ENCODE measurements at places on chromosomes 13 and 19.

- no peak for DNase-seq
These were observed 22.0 kb upstream of the FREM2 start for GRCh38 chr13:38664906-38665305.

DNA sequence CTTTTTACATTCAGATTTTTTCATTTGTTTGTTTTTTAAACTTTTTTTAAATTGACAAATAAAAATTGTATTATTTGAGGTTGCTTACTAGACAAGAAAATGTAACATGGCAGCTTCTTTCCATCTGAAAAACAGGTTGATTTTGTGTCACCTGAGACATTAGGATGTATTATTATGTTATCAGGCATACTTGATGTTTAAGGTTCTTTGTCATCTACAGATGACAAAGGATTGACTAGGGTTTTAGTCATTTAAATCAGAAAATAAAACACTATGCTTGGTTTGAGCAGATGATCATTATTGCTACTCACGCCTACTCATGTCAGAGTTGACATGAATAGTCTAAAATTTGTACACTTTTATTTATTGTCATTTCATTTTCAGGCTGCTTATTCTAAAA is 1494.5 kb downstream of the SLITRK5 start:
- no peak for DNase-seq

- DNase-seq, result no peak
These were observed 4.7 kb downstream of the LSM4 start for GRCh38 chr19:18317961-18318800.

DNA sequence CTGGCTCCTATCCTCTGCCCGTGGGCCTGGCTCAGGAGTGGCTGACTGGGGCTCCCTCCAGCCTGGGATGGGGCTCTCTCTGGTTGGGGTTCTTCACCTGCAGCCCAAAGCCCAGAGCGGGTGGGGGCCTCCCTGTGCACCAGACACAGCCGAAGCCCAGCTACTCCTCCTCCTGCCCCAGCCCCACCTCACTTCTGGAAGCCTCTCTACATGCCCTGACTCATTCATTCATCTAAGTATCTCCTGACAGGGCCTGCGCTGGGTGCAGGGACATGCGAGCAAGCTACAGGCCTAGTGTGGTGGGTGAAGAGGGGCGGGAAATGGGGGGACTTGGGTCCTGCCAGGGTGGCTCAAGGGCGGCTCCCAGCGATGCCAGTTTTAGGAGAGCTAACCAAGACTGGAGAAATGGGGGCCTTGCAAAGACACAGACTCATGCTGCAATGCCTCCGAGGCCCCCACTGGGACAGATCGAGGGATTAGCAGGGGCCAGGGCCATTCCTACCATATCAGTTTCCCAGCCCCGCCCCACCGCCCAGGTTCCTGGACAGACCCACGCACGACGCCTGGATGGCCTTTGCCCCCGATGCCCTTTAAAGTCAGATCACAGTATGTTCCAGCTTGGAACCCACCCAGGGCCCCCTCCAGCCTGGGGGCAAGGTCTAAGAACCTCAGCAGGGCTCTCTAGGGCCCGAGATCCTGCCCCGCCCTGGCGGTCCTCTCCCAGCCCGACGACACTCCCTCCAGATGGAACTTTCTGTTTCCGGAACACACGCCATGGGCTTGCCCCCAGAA is 12.6 kb downstream of the LSM4 start:
- DNase-seq, result no peak

GRCh38 chr13:43797869-43798268 is 11.1 kb upstream of the ENOX1 start:
- DNase-seq, result no peak

DNA sequence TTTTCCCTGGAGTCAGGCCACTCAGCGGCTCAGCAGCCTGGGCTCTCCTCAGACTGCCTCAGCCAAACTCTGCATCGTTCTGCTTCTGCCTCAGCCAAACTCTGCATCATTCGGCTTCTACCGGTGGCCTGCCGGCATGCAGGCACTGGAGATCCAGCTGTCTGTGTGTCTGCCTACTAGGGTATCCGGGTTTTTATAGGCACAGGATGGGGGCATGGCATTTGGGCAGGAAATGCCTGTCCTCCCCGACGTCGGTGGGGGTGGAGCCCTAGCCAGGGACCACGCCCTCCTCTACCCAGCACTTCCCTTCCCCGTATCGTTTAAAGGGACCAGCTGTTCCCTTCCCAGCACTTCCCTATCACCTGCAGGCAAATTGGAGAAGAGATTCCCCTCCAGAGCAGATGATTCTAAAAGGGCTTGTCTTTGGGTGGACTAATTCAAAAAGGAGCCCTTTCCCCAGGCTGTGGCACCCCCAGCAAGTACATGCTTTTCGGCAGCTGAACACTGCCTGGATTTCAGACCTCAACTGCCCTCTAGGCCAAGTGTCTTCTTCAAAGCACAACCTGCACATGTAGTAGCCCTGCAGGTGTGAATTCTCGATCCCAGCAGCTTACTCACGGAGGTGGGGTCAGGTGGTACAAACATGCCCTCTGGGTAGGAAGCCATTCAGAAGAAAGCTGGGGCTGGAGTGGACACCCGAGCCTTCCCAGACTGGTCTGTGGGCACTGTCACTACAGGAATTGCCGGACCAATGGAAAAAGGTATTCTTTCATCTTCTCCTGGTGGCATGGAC is 25.4 kb upstream of the GPR12 start:
- no peak for DNase-seq

DNA sequence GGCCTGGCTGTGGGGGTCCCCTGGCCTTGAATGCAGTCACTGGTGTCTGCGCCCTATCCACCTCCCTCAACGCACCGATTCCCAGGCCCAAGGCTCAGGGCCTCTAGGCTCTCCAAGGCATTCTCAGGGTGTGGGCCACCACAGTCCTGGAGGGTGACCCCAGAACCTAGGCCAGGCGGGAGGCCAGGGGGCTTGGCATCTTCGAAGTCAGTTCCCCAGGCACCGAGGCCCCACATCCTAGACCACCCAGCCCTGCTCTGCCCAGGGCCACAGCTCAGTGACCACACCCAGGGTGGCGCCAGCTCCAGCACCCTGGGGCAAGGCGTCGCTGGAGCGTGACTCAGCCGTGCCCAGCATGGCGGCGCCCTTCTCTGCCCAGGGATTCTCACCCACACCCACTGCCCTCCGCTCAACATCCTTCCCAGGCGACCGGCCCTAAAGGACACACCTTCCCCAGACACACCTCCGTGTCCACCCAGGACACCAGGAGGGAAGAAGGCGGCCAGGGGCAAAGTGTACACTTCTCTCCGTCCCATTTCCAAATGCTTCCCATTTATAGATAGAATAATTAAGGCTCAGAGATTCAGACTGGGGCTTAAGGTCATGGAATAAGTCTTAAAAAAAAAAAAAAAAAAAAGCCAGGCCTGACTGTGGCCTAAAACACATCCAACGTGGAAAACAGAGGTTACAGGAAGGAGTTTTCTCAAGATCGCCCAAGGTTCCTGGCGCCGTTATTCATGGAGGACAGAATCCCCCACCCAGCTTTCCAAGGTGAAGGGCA is 36.4 kb upstream of the NANOS3 start:
- no peak for DNase-seq

- peak; percentile 31 for DNase-seq
These were observed 4.3 kb upstream of the NAXD start for GRCh38 chr13:110610955-110611595.

DNA sequence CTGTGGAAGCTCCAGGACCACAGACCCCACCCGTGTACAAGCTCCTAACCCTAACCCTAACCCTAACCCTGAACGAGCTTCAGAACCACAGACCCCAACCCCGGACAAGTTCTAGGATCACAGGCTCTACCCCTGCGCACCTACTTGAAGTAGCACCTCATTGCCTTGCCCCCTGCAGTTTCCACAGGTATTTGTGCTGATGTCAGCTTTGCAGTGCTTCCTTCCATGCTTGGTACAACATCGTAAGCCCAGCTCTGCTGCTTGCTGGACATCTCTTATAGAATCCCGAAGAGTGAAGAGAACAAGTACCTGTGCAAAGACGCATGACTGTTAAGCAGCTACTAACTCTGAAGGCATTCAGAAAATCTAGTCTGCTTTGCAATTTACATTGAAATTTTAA is 20.7 kb upstream of the CDC16 start:
- no peak for DNase-seq

GRCh38 chr19:32349724-32350470 is 4.5 kb downstream of the ZNF507 start:
- DNase-seq, result no peak

GRCh38 chr13:79440958-79441528 is 35.0 kb upstream of the RBM26 start:
- no peak for DNase-seq

DNA sequence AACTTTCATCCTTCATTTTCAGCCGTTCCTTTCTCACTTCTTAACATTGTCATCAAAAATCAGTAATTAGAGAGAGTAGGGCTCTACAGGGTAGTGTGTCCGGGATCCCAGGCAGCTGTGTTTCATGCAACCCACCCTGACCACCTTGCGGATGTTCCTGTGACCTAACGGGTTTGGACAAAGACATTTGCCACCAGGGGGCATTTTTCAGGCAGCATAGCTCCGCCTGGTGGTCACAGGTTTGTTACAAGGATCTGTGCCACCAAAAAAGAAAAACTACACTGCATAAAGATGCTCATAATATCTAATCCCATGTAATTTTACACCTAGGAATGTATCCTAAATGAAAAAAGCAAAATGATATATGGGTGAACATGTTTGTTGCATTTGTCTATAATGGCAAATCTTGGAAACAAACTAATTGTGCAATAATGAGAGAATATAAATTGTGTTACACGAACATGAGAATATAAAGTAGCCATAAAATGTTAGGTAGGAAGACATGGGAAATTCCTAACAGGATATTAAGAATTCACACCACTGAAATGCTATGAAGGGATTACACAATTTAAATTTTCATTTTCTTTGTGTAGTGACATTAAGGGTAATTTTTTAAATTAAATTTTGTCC is 123.0 kb downstream of the SLC7A1 start:
- DNase-seq, result peak; percentile 46

- DNase-seq, result no peak
These were observed 778 bp downstream of the ZNF230 start for GRCh38 chr19:44003461-44004009.

GRCh38 chr19:4518345-4519171 is at the start of gene PLIN4:
TSS of gene PLIN4 (minus strand) at chr19:4518486. CDS start at chr19:4518272, 214 bp downstream.
- peak; percentile 4 for DNase-seq

- peak; percentile 52 for DNase-seq
These were observed at the start of gene ZNF763 for GRCh38 chr19:11964858-11965645. TSS of gene ZNF763 (plus strand) at chr19:11965040. CDS start at chr19:11965209, 169 bp downstream.

GRCh38 chr13:22735011-22735995 is 445.5 kb upstream of the SGCG start:
- DNase-seq, result no peak

- peak; percentile 92 for DNase-seq
These were observed 128.7 kb downstream of the UGGT2 start for GRCh38 chr13:95924389-95924994.

- DNase-seq, result no peak
These were observed 107.2 kb downstream of the COL4A2 start for GRCh38 chr13:110414283-110414682.

- no peak for DNase-seq
These were observed 44.2 kb upstream of the HOMER3 start for GRCh38 chr19:18985257-18985656.

- DNase-seq, result peak; percentile 7
These were observed 760 bp downstream of the ZNF91 start for GRCh38 chr19:23394511-23394910.

DNA sequence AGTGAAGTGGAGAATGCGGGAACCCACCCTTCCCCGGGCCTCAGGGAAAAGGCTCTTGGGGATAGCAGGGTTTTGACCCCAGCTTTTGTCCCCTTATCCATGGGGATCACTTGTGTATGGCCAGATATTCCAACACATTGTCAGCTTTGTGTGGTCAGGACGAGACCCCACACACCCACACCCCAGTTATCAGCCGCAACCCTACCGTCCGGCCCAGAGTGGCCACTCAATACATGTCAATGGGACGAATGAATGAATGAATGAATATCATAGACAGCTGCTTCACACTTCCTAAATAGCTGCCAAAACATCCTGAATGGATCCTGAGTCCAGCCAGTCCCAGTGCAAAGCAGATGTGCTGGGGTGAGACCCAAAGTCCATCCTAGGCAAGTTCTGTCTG is 64.6 kb downstream of the TSHZ3 start:
- no peak for DNase-seq

DNA sequence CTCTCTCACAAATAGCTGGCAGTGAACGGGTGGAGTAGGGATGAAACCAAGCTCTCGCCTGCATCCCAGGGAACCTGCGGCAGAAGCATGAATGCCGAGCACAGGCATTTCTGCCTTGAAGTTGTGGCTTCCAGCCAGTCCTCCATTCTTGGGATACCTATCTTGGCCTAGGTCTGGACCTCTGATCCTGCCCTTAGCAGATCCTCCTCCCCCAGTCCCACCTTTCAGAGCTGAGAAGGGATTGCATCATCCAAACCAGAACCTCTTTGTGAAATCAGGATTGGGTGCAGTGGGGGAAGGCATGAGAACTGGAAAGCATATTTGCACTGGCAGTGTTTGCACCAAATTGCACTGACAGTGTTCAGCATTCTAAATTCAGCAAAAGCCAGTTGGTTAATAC is 5.8 kb downstream of the ZNF780A start:
- DNase-seq, result no peak

GRCh38 chr19:43694553-43694952 is 21.3 kb upstream of the IRGC start:
- DNase-seq, result no peak

- DNase-seq, result no peak
These were observed 199.0 kb downstream of the GGACT start for GRCh38 chr13:100389617-100390016.

- DNase-seq, result no peak
These were observed 387.4 kb downstream of the PCDH9 start for GRCh38 chr13:66842766-66843165.

DNA sequence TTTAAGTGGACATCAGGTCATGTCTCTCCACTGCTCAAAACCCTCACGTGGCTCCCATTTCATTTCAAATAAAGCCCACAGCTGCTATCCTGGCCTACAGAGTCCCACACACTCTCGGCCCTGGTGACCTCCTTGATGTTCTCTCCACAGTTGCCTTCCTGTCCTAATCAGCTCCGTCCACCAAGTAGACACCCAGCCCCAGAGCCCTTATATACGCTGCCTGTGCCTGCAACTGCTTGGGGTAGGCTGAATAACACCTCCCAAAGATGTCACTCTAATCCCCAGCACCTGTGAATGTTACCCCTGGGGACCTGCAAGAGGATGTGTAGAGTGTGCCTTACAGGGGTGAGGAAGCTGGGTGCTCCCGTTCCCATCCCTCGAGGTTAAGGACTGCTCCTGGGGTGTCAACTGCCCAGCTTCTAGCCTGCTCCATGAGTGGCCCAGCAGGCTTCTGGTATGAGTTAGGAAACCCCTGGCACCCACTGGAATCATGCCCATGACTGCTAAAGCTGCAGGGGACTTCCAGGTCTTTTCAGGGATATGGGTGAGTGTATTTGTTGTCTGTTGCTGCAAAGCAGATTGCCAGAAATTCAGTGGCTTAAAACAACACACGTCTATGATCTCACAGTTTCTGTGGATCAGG is 6.0 kb downstream of the FAM187B start:
- no peak for DNase-seq

- no peak for DNase-seq
These were observed 47.8 kb downstream of the NDFIP2 start for GRCh38 chr13:79528759-79529191.

Data from astrocyte (in vitro differentiated cells and primary cell).